ENCODE measurements at places on chromosomes 7 and 10. TPM values are rescaled to one million over a fixed set of nuclear protein-coding genes. Genes with fewer than 3 reads are reported as not detected.

DNA sequence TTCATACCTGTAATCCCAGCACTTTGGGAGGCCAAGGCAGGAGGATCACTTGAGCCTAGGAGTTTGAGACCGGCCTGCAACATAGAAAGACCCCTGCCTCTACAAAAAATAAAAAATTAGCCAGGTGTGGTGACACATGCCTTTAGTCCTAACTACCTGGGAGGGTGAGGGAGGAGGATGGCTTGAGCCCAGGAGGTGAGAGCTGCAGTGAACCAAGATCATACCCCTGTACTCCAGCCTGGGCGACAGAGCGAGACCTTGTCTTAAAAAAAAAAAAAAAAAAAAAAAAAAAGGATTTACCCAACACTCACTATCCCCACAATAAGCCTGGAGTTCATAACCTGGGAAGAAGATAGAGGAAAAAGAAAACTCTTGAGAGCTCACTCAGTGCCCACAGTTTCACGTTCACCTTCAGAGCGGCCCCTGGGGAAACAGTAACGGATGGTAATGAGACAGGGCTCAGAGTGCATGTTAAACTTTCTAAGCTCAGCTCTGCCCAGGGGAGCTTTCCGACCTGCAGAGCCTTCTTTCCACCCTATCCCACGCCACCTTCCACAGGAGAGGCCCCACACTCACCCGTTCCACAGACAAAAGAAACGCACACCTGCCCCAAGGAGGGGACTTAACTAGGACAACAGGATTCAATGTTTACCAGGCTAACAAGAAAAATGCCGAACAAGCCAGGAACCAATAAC is 259.8 kb upstream of the KLF14 start:
- no peak for DNase-seq

LLCFC1 gene
- total RNA-seq: not detected

DNA sequence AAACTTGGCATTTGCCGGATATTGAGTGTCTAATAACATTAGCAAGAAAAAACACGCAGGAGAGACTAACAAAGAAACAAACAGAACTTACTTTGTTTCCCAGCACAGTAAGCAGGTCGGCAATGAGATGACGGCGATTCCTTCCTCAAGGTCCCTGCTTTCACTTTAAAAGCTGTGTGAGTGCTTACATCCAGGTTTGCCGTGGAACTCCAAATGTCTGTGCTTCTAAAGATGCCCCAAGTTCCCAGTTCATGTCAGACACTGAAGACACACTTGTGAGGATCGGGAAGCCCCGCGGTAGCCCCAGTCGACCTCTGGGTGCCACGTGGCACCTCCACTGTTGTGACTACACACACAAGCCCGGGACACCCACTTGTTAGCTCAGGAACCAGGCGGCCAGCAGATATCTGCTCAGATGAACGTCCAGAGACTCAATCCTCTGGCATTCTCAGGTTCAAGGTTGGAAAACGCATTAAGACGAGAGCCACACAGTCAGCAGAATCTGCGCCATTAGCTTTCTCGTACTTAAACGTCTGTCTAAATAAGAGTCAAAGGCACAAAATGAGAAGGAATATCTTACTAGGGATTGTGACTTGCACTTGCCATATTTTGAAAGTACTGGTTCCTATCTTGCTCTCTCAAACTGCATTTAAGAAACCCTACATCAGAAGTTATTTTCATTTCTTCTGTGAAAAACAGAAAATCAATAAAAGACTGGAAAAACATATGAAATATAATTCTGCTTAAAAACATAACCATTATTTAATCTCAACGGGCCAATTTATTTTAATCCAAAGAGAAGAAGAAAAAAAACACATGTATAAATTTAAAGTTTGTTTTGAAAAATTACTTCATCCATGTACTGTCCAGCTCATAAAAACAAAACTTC is 207.6 kb upstream of the KLF14 start:
- DNase-seq: no peak

DNA sequence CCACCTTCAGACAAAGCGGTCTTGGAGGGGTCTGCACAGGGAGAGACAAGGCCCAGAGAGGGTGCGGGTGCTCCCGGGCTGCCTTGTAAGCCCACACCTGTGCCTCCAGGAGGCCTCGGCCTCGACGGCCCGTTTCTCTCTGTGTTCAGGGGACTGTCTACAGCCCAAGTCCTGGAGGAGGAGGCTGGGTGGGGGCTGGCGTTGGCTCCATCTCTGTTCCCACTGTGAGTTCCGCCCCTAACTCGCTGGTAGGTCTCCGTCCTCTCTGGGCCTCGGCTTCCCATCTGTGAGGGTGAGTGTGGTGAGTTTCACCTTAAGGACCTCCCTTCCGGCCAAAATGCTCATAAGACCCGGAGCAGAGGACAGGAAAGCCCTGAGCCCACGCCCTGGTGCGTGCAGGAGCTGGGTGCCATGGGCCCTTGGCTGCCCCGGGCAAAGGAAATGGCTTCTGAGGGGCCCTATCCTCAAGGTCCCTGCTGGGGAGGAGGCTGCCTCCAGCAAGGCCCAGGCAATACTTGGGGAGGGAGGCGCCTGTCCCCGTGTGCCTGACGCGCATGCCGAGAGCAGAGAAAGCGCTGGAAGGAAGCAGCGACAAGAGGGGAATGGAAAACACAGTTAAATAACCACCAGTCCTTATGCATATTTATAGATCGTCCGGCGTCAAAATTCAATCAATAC is 276.8 kb downstream of the ELFN1 start:
- DNase-seq: no peak

- DNase-seq: no peak
Measured at GRCh38 chr10:123633106-123633505, 33.0 kb upstream of the GPR26 start.

TSPAN33 gene
- total RNA-seq: 13.6 TPM

DNA sequence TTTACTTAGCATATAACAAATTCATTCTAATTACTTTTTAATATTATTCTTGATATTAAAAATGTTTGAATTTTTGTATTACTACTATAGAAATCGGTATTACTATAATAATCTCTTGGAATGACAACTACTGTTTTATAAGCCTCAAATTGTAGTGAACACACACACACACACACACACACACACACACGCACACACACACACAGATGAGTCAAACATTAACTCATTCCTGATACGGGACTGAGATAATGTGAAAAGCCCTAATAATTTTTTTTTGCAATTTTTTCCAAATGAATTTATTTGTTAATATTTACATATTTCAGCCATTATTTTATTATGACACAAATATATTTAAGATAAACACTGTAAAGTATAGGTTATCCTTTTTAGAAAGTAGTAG is 951.2 kb upstream of the PHF14 start:
- DNase-seq: no peak

- no peak for DNase-seq
Measured at GRCh38 chr10:48759113-48759901, 74.6 kb downstream of the WDFY4 start.
